ENCODE measurements at places on chromosomes 2 and 18. TPM values are rescaled to one million over a fixed set of nuclear protein-coding genes. Genes with fewer than 3 reads are reported as not detected.
A peak's percentile ranks its signal among the peaks of the same experiment; 100 is the strongest.

TMEM185B gene
- 23.9 TPM for total RNA-seq

LINC00305 gene
- total RNA-seq: not detected

TCF4 gene
- total RNA-seq: 119 TPM

SAG gene
- not detected for total RNA-seq

BOLL gene
- total RNA-seq: not detected

ZSWIM2 gene
- total RNA-seq: not detected

CNGA3 gene
- not detected for total RNA-seq

COBLL1 gene
- 56.8 TPM for total RNA-seq

FSHR gene
- 0.35 TPM for total RNA-seq

AUP1 gene
- 101 TPM for total RNA-seq

IL1R2 gene
- 8.7 TPM for total RNA-seq

NR4A2 gene
- total RNA-seq: 45.6 TPM

- no peaks in the 10 kb centered on the region for H3K36me3 ChIP-seq
- H3K27me3 ChIP-seq: no peaks in the 10 kb centered on the region
- no peak overlapping the region for H3K4me3 ChIP-seq
- no peak overlapping the region for H3K27ac ChIP-seq
- no peak for DNase-seq
These were observed 845 bp downstream of the CFAP210 start for GRCh38 chr2:169693360-169693759.

DNA sequence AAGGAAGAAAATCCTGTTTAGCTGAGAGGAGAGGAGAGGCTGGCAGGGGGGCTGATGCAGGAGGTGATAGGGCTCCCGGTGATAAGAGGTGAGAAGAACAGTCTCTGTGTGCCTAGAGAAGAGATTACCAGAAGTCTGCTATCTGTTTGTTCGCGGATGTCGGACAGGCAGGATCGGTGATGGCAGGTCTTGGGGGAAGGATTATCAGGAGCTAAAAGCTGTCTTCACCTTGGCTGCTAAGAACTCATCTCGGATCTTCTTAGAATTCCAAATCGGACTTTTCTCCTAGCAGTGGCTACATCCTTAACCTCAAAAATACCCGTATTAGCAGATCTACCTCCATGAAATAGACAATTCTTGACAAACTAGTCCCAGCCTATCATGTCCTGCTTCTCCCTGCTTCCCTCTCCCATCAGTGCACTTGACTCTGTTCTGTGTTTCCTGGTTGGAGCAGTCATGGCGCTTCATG, 282.1 kb upstream of the TRIB2 start:
- H3K27ac ChIP-seq: no peak overlapping the region
- H3K36me3 ChIP-seq: no peaks in the 10 kb centered on the region
- no peak for DNase-seq

DNA sequence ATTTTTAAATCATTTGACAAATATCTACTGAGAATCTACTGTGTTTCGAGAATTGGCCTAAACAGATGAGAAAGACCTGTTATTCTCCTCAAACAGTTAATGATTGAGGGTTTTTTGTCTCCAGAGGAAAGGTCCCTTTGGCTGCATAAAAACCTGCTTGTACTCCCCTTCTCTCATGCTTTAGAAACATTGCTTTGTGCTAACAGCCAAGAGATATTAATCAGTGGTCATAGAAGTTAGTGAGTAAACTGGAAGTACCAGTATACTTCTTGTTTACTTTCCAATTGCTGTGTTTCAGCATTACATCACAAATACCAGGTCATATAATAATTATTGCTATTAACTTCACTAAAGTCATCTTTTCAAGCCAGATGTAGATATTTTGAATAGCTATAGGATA, 34.1 kb downstream of the ITGB6 start:
- H3K27me3 ChIP-seq: no peaks in the 10 kb centered on the region
- no peak overlapping the region for H3K4me3 ChIP-seq
- no peaks in the 10 kb centered on the region for H3K36me3 ChIP-seq
- DNase-seq: no peak

- no peaks in the 10 kb centered on the region for H3K27me3 ChIP-seq
- no peak overlapping the region for H3K4me3 ChIP-seq
- DNase-seq: no peak
- H3K36me3 ChIP-seq: no peaks in the 10 kb centered on the region
- H3K27ac ChIP-seq: no peak overlapping the region
- no peaks in the 10 kb centered on the region for H3K4me1 ChIP-seq
These were observed 666.8 kb downstream of the NR4A2 start for GRCh38 chr2:155665704-155666103.

GRCh38 chr18:71287268-71287667, 998.4 kb downstream of the SOCS6 start:
- no peak for DNase-seq
- no peaks in the 10 kb centered on the region for H3K27me3 ChIP-seq
- no peak overlapping the region for H3K4me3 ChIP-seq
- H3K27ac ChIP-seq: no peak overlapping the region

GRCh38 chr18:67402543-67402942, 114.0 kb downstream of the DSEL start:
- no peaks in the 10 kb centered on the region for H3K36me3 ChIP-seq
- no peaks in the 10 kb centered on the region for H3K27me3 ChIP-seq
- DNase-seq: no peak
- no peak overlapping the region for H3K4me3 ChIP-seq

GRCh38 chr18:76937597-76937996, 115.2 kb downstream of the ZNF236 start:
- no peak overlapping the region for H3K4me3 ChIP-seq
- no peaks in the 10 kb centered on the region for H3K4me1 ChIP-seq
- H3K27me3 ChIP-seq: no peaks in the 10 kb centered on the region
- H3K27ac ChIP-seq: no peak overlapping the region
- no peaks in the 10 kb centered on the region for H3K36me3 ChIP-seq

GRCh38 chr18:54957996-54958395, 1.3 kb downstream of the CCDC68 start:
- H3K27ac ChIP-seq: peak overlapping the region; percentile 55
- peak; percentile 46 for DNase-seq
- no peaks in the 10 kb centered on the region for H3K27me3 ChIP-seq
- H3K4me3 ChIP-seq: peak overlapping the region; percentile 5
- peaks cover 10% of the 10 kb centered on the region for H3K4me1 ChIP-seq
- H3K36me3 ChIP-seq: no peaks in the 10 kb centered on the region

- no peak overlapping the region for H3K27ac ChIP-seq
- no peaks in the 10 kb centered on the region for H3K4me1 ChIP-seq
- no peaks in the 10 kb centered on the region for H3K27me3 ChIP-seq
- H3K36me3 ChIP-seq: no peaks in the 10 kb centered on the region
- no peak for DNase-seq
These were observed 56.3 kb downstream of the BOLA3 start for GRCh38 chr2:74091391-74091790.

- H3K36me3 ChIP-seq: no peaks in the 10 kb centered on the region
- no peak for DNase-seq
- no peaks in the 10 kb centered on the region for H3K4me1 ChIP-seq
- H3K4me3 ChIP-seq: no peak overlapping the region
- no peak overlapping the region for H3K27ac ChIP-seq
These were observed 37.0 kb downstream of the MAL start for GRCh38 chr2:95062242-95063085.

DNA sequence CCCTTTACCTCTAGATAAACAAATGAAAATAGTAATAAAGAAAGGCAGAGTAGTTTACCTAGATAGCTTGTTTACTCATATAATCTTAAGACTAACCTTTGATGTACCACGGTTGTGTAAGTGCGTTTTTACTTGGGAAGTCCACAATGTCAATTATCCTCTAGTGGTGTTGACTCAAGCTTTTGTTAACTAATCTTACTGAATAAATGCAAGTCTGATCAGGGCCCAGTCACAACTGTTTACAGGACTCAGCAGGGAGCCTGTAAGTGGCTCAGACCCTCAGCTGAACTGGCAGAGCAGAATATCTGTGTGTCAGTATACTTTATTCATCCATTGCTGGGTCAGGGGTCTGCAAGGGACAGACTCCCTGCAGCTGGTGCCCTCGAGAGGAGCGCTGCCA, 98.1 kb upstream of the ACAA2 start:
- no peaks in the 10 kb centered on the region for H3K36me3 ChIP-seq
- no peaks in the 10 kb centered on the region for H3K4me1 ChIP-seq
- no peak overlapping the region for H3K27ac ChIP-seq
- H3K27me3 ChIP-seq: no peaks in the 10 kb centered on the region
- H3K4me3 ChIP-seq: no peak overlapping the region

GRCh38 chr2:120305937-120306490, 39.9 kb upstream of the INHBB start:
- no peak overlapping the region for H3K4me3 ChIP-seq
- H3K27me3 ChIP-seq: no peaks in the 10 kb centered on the region
- no peak for DNase-seq
- H3K27ac ChIP-seq: no peak overlapping the region

GRCh38 chr18:24923138-24923537, 428.8 kb downstream of the ZNF521 start:
- H3K36me3 ChIP-seq: no peaks in the 10 kb centered on the region
- H3K27ac ChIP-seq: no peak overlapping the region
- no peak for DNase-seq
- no peak overlapping the region for H3K4me3 ChIP-seq

DNA sequence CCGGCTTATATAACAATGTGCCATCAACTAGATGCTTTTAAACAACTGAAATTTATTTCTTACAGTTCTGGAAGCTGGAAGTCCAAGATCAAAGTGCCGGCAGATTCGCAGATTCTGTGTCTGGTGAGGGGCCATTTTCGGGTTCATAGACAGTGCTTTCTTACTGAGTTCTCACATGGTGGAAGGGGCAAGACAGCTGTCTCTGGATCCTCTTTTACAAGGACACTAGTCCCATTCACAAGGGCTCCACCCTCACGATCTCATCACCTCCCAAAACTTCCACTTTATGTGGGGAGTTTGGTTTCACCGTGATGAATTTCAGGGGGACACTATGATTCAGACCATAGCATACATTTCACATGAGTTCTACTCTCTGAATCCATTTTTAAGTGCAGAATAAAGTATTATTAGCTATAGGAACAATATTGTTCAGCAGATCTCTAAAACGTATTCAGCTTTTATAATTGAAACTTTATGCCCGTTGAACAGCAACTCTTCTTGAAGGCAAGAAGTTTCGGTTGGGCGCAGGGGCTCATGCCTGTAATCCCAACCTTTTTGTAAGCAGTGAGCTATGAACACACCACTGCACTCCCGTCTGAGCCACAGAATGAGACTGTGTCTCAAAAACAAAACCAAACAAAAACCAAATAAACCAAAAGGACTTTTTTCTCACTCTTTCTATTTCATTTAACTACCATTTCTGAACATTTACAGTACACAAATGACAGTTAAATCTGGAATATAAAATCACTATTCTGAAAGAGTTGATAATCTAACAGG, 502.8 kb downstream of the CMPK2 start:
- H3K36me3 ChIP-seq: no peaks in the 10 kb centered on the region
- H3K27me3 ChIP-seq: no peaks in the 10 kb centered on the region
- no peak overlapping the region for H3K4me3 ChIP-seq

GRCh38 chr18:70044632-70045031, 97.0 kb upstream of the CD226 start:
- peaks cover 3% of the 10 kb centered on the region for H3K4me1 ChIP-seq
- H3K27me3 ChIP-seq: no peaks in the 10 kb centered on the region
- H3K4me3 ChIP-seq: no peak overlapping the region
- no peak for DNase-seq

DNA sequence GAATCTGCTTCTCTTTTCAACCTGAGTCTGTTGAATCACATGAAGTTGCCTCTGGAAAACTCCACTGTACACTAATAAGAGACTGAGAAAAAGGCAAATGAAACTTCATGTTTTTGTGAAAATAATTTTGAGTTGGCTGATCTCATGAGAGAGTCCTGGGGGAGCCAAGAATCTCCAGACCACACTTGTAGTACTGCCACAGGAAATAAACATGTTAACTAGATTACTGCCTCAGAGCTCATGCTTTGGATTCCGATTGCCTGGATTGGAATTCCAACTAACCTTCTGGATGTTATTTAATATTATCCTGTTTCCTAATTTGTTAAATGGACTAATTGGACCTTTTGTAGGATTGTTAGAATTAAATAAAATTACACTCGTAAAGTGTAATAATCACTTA, 25.2 kb downstream of the NUP35 start:
- no peak overlapping the region for H3K27ac ChIP-seq
- no peaks in the 10 kb centered on the region for H3K36me3 ChIP-seq
- no peaks in the 10 kb centered on the region for H3K27me3 ChIP-seq
- H3K4me1 ChIP-seq: peaks cover 3% of the 10 kb centered on the region
- DNase-seq: no peak

- H3K36me3 ChIP-seq: no peaks in the 10 kb centered on the region
- DNase-seq: no peak
- H3K4me3 ChIP-seq: no peak overlapping the region
- H3K4me1 ChIP-seq: no peaks in the 10 kb centered on the region
- no peaks in the 10 kb centered on the region for H3K27me3 ChIP-seq
These were observed 377.6 kb upstream of the NETO1 start for GRCh38 chr18:73245345-73245744.

DNA sequence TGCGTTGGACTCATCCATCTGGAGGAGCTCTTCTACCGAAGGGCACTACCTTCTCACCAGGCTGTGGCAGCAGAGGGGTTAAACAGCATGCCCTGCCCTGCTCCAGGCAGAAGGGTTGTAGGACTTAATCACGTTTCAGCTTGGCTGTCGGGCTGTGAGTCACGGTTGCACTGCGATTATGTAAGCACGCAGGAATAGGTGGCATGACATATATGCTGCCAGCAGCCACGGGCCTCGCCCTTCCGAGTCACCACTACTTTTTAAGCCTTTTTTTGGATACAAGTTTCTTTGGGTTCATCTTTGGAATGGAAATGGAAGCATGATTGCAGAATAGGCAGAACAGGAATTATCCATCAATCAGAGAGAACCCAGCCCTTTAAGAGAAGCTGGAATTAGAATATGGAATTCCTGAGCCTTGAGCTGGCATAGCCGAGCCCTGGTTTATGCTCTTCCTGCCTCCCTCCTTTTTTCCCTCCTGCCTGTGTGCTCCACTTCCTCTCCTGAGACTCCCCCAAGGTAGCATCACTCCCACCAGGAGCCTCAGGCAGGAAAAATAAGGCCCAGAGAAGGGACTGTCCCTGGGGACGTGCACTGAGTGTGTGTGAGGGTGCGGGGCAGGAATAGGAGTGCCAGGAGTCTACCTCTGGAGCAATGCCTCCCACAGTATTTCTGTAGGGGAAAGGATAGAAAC, 86.8 kb downstream of the SEMA4F start:
- H3K4me1 ChIP-seq: peaks cover 5% of the 10 kb centered on the region
- H3K4me3 ChIP-seq: no peak overlapping the region
- no peak for DNase-seq
- H3K27ac ChIP-seq: no peak overlapping the region
- H3K36me3 ChIP-seq: no peaks in the 10 kb centered on the region

GRCh38 chr2:238287737-238288649, at the start of gene PER2:
Gene PER2, minus strand, starts transcription at chr2:238288610. Its CDS starts 10,674 bp downstream, at chr2:238277936.
- no peaks in the 10 kb centered on the region for H3K27me3 ChIP-seq
- H3K36me3 ChIP-seq: no peaks in the 10 kb centered on the region
- peaks cover 10% of the 10 kb centered on the region for H3K4me1 ChIP-seq
- peak; percentile 82 for DNase-seq
- H3K4me3 ChIP-seq: peak within 1 kb of the TSS; percentile 90
- H3K27ac ChIP-seq: peak within 1 kb of the TSS; percentile 88

- H3K4me3 ChIP-seq: no peak overlapping the region
- DNase-seq: no peak
- H3K4me1 ChIP-seq: no peaks in the 10 kb centered on the region
- H3K27me3 ChIP-seq: no peaks in the 10 kb centered on the region
- no peak overlapping the region for H3K27ac ChIP-seq
These were observed 304.8 kb downstream of the CDCA7 start for GRCh38 chr2:173659509-173659908.

- no peak for DNase-seq
- peaks cover 10% of the 10 kb centered on the region for H3K4me1 ChIP-seq
- no peaks in the 10 kb centered on the region for H3K27me3 ChIP-seq
- H3K4me3 ChIP-seq: no peak overlapping the region
- no peaks in the 10 kb centered on the region for H3K36me3 ChIP-seq
These were observed 69.1 kb downstream of the NCAPH start for GRCh38 chr2:96404446-96405373.

Measured in ovary (tissue), 10 donors.